ENCODE measurements at places on chromosomes 4 and X.

- DNase-seq: no peak
Observed at GRCh38 chrX:8629871-8630270, 102.1 kb downstream of the ANOS1 start.

DNA sequence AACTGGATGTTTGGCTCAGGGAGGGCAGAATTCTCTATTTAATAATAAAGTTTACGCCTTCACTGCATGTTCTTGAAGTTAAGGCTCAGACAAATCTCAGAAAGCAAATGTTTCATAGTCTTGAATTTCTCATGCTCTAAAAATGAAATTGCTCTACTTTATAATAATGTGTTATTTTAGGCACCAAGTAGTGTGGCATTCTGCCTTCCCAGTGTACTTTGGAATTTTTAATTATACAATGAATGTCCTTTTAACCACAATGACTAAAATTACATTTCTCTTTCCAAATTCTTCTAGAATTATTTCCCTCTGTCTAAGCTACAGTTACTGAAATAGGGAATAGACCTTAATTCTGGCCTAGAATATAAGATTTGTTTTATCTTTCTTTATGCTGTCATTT is 97.9 kb upstream of the PDE5A start:
- no peak for DNase-seq

DNA sequence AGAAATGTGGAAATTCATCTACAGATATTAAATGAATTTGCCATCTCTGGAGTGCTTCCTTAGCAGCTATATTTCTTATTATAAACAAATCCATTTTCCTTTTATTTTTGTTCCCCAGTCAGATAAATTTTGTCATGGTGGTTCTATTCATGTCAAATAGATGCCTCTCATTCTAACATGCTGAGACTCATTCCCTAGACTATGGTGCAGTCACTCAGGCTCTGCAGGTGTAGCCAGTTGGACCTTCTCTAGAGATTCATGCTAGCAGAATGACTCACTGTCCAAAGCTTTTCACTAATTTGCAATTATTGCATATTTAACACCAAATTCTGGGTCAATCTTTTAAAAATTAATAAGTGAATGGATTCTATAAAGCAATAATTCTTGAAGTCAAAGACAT is 1392.7 kb downstream of the PCDH7 start:
- DNase-seq: no peak

DNA sequence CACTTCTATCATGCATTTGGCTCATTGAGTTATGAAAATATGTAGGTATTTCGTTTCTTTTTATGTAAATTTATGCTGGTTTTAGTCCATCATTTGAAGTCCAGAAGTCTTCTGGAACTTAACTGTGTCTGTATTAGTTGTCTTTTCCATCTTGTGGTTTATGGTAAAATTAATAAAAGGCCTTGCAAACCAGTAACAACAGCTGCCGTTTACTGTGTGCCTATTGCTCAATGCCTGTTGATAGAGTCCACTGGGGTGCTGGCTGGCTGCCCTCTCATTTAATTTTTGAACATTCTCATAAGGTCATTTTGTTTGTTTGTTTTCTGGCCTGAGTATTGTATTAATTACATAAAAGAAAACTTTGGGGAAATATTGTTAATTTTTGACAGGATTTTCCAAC is 98.0 kb downstream of the NAA11 start:
- DNase-seq: no peak

GRCh38 chr4:4837316-4837715 is 22.1 kb upstream of the MSX1 start:
- no peak for DNase-seq

DNA sequence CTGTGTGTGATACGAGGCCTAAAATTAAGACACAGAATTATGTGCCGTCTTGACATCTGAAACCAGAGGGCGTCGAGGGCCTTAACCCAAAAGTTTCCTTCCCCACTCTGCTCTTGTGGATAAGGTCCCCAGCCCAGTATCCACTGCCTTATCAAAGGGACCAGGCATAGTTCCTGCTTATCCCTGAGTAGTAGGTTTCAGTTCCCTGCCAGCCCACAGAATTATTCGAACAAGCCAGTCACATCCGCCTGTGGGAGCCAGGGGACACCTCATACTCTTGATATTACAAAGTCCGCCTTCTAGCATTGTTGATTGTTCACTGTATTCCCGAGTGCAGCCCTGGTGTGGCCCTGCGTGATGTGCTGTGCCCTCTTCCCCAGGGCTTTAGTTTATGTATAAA is 5.4 kb upstream of the MMRN1 start:
- no peak for DNase-seq

DNA sequence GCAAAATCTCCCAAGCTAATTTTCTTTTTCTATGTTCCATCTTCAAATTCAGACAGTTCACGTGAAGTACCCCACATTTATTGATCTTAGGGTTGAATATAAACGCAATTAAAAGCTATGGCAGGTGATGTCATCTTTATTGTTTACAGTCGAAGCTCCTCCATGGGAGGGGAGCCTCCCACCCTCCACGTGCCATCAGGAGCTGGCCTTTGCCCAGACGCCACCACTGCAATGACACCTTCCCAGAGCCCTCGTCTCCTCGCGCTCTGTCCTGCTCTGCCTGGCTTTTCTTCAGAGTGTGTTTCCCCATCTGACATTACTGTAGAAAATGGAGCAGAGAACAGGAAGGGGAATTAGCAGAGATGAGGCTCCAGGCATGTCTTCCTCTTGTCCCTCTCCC is 18.8 kb upstream of the CYP4V2 start:
- no peak for DNase-seq

DNA sequence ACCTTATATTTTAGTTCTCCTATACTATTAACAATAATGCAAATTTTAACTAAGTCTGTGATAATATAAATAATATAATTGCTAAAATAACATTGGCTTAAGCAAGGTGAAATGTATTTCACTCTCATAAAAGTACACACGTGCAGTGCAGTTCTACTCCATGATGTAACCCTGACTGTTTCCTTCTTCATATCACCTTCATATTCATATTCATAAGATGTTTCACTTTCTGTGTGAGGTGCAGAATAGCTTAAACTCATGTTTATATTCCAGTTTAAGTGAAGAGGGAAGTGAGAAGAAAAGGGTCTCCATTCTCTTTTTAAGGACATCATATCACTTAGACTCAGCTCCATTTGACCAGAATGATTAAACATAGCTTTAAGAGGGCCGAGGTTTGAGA is 1810.0 kb upstream of the PCDH10 start:
- no peak for DNase-seq

DNA sequence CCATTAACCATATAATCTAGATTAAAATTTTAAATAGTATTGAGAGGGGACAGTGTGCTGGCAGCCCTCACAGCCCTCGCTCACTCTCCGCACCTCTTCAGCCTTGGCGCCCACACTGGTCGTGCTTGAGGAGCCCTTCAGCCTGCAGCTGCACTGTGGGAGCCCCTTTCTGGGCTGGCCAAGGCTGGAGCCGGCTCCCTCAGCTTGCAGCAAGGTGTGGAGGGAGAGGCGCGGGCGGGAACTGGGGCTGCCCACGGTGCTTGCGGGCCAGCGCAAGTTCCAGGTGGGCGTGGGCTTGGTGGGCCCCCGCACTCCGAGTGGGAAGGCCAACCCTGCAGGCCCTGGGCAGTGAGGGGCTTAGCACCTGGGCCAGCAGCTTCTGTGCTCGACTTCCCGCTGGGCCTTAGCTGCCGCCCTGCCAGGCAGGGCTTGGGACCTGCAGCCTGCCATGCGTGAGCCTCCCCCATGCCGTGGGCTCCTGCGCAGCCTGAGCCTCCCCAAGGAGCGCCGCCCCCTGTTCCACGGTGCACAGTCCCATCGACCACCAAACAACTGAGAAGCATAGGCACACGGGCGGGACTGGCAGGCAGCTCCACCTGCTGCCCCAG is 32.8 kb upstream of the CFAP299 start:
- DNase-seq: no peak

DNA sequence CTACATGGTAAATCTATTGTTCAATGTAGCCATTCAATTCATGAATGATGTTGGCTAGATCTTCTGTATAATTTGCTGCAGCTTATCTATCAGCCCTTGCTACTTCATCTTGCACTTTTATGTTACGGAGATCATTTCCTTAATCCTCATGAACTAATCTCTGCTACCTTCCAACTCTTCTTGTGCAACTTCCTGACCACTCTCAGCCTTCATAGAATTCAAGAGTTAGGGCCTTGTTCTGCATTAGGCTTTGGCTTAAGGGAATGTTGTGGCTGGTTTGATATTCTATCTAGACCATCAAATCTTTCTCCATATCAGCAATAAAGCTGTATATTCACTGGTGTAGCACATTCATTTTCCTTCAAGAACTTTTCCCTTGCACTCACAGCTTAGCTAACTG is 36.7 kb upstream of the MAP9 start:
- no peak for DNase-seq

GRCh38 chrX:119880552-119881437 is 9.2 kb downstream of the NDUFA1 start:
- no peak for DNase-seq

GRCh38 chr4:21778702-21779101 is 169.9 kb downstream of the KCNIP4 start:
- DNase-seq: no peak

- DNase-seq: no peak
Observed at GRCh38 chr4:17667653-17668201, 53.3 kb downstream of the MED28 start.

GRCh38 chr4:88613417-88613875 is 21.2 kb downstream of the HERC3 start:
- DNase-seq: no peak

DNA sequence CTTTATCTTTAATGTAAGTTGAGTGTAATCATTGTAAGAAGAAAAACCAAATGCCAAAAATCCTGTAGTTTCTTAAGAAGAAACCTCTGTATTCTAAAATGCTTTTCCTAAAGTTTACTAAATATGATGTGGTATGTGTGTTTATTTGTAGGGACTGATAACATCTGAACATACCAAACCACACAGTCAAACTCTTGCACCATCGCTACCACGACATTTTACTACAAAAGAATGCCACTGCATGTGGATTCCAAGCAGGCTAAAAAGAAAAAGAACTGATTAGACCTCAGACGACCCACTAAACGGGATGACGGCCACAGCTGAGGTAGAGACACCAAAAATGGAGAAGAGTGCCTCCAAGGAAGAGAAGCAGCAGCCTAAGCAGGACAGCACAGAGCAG is 46.1 kb downstream of the LAS1L start:
- DNase-seq: no peak

DNA sequence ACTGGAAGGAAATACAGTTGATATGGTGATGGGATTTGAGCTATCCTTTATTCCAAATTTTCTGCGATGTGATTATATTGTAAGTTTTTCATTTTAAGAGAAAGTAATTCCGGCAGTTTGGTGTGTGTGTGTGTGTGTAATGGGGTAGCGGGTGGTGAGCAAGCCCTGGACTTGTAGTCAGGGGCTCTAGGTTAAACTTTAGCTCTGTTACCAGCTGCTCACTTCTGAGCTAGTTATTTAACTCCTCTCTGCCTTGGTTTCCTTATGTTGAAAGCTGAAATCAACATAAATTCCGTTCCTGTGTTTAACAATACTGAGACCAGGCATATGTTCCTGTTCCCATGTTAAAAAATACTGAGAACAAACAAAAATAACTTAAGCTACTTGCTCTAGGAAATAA is 174.1 kb upstream of the CASK start:
- DNase-seq: no peak

DNA sequence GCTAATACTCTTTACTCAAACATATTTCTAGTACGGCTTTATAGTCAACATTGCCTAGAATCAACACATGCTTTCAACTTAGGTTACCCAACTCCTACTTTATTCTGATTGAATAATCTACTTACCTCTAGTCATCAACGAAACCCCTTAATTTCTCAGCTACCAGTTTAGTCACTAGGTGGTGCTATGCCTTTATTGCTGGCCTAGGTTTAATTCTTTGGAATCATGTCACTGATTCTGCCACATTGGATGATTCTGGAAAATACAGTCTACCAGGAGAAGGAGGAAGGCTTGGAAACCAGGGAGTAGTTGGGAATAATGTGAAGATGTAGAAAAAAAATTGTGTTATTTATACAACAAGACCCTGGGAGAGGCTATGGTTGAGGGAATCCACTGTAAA is 167.7 kb downstream of the DCAF12L2 start:
- no peak for DNase-seq

DNA sequence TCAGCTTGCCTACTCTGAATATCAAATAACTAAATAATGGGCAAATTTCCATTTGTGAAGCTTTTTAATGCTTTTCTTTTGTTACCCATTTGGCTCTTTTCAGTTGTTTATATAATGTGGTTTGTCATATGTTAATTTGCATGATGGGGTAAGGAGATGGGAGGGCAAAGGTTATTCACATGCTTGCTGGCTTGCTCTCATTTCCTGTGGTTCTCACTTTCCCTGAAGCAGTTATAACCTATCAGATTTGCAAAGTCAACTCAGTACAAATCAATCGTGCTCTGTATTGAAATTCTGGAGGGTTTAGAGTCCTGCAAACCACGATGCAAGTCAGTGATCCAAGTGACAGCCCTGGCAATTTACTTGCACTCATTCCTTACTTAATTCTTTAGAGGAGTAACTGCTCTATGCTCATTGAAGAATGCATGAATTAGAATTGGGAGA is 711.2 kb downstream of the ADGRL3 start:
- no peak for DNase-seq

GRCh38 chrX:118349188-118349587 is 3.3 kb downstream of the WDR44 start:
- DNase-seq: no peak

DNA sequence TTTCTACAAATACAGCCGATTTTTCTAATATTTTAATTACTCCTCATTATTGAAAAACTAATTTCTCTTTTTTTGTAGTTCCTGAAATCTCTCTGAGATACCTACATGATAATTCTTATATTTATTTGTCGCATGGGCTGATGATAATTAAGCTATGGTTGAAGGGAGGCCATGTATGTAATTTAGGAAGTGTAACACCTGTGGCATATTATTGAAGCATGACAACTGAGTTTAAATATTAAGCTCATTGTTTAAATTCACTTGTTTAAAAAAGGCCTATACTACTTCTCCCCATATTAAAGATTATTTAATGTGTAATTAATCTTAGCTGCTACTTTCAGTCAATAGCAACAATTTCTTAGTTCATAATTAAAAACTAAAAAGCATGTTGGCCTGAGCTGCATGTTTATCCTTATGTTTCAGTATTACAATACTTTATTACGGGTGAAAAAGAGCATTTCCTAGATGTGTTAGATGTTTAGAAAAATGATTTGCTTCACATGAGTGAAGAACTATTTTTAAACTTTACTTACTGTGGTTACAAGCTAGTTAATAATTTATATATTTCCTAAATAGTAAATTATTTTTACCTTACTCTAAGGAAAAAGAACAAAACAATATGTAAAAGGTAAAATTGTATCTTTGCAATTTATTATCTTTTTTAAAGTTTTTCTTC is 122.4 kb downstream of the RAP1GDS1 start:
- no peak for DNase-seq

- DNase-seq: no peak
Observed at GRCh38 chr4:161555689-161556660, 607.8 kb downstream of the FSTL5 start.

Data from frontal cortex (tissue), 4 donors.